Activated CD4-positive, alpha-beta T cell treated with anti-CD3 and anti-CD28 coated beads, Interleukin-10, Interleukin-2, amounts not matched to agents 100 ng/mL and 50 ng/mL, durations not matched to agents 16 hours and 8 hours (primary cell): ENCODE measurements at places on chromosomes 16 and 17.

DNA sequence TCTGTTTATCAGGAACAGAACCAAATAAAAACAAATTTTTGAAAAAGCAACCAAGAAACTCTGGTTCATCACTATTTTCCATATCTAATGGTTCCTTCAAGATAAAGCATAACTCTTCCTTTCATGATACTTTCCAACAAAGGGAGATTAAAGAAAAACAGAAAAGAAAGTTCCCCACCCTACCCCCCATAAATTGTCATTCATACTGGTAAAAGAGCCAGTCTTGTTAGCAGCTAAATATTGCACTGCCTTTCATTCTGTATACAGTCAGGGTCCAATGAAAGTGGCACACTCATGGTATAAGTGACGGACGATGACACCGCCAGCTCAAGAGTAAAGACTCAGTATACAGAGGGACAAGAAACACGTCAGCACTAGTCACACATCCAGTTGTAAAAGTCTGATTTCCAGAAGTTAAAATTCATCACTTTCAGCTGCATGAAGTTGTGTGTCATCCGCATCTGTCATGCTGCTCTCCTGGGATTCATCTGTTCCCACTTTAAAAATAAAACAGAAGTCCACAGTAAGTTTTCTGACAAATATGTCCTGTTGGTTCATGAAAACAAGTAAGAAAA is 68.5 kb downstream of the CDC27 start:
- DNase-seq, result no peak

DNA sequence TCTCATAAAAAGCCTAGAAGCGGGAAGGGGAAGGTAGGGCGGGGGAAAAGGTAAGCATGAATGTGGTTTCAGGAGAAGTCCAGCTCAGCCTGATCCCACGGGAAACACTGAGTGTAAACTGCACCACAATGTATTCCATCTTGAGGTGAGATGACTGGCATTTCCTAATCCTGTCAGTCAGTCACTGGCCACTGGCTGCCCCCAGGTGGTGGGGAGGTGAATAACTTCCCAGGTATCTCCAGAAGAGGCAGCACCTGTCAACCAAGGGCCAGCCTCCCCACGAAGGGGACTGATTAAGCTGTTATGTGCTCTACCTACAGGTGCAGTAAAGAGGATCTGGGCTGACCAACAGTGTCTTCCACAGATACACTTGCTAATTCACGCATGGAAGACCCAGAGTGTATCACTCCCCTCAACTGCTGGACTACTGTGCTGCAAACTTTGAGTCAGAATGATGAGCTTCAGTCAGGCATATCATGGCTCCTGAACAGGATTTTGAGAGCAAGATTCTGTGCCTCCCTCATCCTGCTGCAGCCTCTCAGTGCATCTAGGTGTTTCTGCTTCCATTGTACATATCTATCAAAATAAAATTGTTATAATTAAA is 108.5 kb upstream of the CCL2 start:
- peak; percentile 66 for DNase-seq

DNA sequence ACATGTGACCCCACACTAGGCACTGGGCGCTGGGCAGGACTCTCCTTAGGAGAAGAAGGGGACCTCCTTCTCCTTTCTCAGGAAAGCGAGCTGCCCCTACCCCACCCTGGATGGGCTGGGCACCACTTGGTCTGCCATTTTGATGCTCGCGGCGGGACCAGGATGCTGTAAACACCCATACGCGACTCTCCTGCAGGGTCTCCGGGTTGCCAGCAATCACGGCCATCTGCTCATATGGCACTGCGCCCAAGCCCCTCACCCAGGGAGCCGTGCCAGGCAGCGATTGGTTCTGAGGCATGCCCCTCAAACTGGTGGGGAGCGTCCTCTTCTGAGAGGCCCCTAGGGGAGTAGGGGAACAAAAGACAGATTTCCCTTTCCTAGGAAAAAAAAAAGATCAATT is 99.0 kb downstream of the C16orf78 start:
- DNase-seq, result no peak

- no peak for DNase-seq
Observed at GRCh38 chr16:83271123-83271522, 536.7 kb upstream of the HSBP1 start.

GRCh38 chr16:12699161-12699560 is 104.5 kb downstream of the CPPED1 start:
- no peak for DNase-seq

DNA sequence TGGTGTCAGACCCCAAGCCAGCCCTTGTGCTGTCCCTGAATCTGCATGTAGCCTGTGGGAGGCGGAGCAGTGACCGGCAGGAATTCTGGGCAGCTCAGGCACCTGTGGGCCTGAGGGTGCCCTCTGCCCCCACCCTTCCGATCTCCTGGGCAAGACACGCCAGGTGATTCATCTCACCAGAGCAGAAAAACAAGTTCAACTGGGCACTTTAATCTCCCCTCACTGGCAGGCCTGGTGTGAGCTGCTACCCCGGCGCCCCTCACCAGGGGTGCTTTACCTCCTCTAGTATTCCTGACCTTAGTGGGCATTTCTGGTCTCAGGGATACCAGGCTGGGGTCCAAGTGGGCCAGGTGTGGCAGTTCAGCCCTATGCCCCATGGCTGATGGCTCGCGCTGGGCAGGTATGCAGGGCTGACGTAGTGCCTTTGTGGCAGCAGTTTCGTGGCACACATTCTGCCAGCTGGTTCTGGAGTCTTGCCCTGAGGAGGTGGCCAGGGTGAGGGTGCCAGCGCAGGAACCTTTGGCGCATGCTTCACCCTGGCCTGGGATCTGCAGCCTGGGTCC is 6.0 kb downstream of the ERBB2 start:
- no peak for DNase-seq

- DNase-seq, result no peak
Observed at GRCh38 chr16:78669994-78670393, 570.5 kb downstream of the WWOX start.

GRCh38 chr17:2933606-2934005 is 129.8 kb downstream of the OR1D5 start:
- DNase-seq, result no peak

GRCh38 chr16:84541999-84542817 is 37.7 kb upstream of the MEAK7 start:
- DNase-seq, result no peak

DNA sequence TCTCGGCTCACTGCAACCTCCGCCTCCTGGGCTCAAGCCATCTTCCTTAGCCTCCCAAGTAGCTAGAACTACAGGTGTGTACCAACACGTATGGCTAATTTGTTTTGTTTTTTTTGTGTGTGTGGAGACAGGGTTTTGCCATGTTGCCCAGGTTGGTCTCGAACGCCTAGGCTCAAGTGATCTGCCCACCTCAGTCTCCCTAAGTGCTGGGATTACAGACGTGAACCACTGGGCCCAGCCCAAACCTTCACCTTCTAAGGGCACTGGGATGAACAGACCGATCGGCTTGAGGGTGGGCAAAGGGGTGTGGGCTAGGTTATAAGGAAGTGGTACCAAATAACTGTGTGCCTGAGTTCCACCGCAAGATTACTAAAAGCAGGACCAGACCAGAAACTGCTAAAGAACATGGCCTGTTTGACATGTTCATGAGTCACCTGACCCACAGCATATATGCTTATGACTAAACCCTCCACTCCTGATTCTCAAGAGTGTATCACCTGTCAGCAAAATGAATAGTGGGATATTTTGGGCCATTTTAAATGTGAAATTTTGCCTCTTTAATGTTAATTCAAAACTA is 8.1 kb downstream of the TMEM97 start:
- peak; percentile 89 for DNase-seq

DNA sequence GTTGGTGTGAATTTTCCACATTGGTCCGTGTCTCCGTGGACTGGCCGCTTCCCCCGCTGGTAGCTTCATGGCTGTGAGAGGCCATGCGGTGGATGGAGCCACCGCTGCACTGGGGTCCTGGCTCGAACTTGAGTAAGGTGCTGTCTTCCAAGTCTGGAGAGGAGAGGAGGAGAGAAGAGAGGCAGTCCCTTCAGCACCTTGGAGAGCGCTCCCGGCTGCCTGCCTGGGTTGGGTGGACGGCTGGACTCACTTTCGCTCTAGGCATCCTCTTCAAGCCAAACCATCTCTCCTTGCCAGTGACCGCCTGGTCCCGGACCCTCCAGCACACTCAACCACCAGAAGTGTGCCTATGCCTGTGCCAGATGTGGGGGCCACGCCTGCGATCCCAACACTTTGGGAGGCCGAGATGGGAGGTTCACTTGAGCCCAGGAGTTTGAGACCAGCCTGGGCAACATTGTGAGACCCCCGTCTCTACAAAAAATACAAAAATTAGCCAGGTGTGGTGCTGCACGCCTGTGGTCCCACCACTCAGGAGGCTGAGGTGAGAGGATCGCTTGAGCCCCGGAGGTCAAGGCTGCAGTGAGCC is 6.2 kb downstream of the JPH3 start:
- peak; percentile 31 for DNase-seq

- no peak for DNase-seq
Observed at GRCh38 chr17:921161-921560, 58.4 kb downstream of the NXN start.

DNA sequence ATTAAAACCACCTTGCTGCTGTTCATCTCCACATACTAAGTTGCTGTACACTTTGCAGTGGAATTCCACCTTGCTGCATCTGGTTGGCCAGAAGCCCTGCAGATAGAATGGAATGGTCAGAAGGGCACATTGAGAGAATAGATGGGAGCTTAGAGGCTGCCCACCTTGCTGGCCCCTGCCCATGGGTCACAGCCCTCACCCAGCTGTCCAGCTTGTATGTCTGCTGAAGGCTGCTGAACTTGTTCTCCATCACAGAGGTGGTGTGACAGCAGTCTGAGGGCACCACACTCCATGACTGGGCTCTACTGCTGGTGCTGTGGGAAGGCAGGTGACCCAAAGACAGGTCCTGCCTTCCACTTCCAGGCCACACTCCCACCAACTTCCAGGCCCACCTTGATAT is 1755.4 kb downstream of the TP53TG3F start:
- no peak for DNase-seq

DNA sequence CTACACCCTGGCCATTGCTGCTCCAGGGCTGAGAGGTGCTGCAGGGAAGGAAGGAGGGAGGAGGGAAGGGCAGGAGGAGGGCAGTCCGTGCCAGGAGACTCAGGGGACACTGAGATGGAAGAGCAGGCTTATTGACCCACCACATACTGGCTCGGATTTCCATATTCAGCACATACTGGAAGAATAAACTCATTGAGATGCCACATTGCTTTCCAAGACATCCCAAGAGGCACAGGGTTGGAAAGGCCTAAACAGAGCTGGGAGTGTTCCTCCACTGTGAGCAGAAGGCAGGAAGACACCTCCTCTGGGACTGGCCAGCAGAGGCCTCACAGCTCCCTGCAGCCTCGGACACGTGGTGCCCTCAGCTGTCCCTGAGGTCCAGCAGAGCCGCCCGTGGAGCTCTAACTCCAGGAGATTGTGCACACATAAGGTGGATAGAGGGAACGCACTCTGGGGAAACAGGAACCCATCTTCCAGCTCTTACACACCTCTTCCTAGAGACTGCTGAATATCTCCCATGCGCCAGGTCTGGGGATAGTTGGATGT is 17.4 kb downstream of the CCDC182 start:
- no peak for DNase-seq

GRCh38 chr16:12305847-12306801 is 329.6 kb downstream of the SNX29 start:
- DNase-seq, result no peak

DNA sequence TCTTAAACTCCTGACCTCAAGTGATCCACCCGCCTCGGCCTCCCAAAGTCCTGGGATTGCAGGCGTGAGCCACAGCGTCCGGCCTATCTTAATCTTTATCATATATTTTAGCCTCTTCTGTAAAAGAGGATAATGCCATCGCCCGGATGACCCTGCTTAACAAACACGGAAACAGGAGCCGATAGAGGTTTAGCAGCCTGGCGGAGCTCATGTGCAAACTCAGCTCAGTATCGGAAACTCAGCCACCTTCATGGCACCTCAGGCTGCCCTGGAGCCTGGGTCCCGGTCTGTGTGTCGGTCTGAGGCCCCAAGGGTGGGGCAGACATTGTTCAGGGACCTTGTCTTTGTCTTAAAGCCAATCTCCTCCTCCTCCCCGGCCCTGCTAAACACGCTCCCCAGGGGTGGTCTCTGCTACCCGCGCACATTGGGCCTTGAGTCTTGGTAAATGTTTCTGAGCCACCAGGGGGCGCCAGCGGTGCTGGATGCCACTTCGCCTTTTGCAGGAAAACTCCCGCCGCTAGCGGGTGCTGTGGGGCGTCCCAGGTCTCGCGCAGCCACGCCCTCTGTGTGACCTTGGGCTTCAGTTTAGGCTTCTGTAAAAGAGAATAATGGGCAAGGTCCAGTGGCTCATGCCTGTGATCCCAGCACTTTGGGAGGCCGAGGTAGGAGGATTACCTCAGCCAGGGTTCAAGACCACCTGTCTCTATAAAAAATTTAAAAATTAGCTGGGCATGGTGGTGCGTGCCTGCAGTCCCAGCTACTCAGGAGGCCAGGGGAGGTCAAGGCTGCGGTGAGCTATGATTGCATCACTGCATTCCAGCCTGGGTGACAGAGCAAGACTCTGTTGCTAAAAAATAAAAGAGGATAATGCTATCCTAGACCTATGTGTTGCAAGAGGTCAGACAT is 2.7 kb downstream of the CETP start:
- peak; percentile 95 for DNase-seq

DNA sequence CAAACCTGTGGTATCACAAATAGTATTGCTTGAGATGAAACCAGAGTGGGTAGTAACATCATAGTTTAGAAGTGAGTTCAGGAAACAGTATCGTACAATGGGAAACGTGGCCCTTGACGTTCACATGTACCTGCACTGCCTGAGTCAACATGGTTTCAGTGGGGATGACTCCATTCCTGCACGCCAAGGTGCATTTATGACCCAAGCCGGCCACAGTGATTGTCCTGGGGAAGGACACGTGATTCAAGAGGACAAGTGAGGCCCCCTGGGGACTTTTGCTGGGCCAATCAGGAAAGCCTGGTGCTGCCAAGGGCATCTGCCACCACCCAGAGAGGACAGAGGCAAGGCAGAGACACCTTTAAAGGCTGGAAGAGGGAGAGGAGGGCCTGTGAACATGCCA is 119.2 kb downstream of the AXIN2 start:
- DNase-seq, result no peak

DNA sequence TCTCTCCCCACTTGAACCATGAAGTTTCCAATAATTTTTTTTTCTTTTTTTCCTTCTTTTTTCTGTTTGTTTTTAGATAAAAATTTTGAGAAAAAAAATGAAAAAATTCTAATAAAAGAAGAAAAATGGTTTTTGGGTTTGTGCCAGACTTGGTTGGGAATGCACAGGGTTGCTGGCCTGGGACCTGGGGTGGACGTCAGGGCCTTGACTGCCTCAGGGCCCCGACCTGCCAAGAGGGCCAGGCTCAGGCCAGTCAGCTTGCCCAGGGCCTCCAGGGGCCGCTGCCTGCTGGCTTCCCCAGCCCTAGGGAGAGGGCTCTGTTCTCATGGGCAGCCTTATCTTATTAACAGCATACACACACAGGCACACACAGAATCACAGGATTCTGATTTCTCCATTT is 6.5 kb downstream of the TBX6 start:
- no peak for DNase-seq

DNA sequence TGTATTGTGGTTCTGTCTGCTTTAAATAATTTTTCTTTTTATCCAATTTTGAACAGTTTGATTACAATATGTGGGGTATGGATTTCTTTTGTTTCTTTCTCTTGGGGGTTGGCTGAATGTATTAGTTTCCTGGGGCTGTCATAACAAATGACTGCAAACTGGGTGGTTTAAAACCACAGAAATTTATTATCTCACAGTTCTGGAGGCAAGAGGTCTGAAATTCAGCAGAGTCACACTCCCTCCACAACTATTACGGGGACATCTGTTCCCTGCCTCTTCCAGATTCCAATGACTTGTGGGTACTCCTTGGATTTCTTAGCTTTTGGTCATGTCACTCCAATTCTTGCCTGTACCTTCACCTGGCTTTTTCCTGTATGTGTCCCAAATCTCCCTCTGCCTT is 23.7 kb downstream of the COX11 start:
- DNase-seq, result no peak

- peak; percentile 45 for DNase-seq
Observed at GRCh38 chr17:82647593-82648164, 565 bp downstream of the WDR45B start.
